ENCODE measurements at places on chromosomes 2 and 18. TPM values are rescaled to one million over a fixed set of nuclear protein-coding genes. Genes with fewer than 3 reads are reported as not detected.

DNA sequence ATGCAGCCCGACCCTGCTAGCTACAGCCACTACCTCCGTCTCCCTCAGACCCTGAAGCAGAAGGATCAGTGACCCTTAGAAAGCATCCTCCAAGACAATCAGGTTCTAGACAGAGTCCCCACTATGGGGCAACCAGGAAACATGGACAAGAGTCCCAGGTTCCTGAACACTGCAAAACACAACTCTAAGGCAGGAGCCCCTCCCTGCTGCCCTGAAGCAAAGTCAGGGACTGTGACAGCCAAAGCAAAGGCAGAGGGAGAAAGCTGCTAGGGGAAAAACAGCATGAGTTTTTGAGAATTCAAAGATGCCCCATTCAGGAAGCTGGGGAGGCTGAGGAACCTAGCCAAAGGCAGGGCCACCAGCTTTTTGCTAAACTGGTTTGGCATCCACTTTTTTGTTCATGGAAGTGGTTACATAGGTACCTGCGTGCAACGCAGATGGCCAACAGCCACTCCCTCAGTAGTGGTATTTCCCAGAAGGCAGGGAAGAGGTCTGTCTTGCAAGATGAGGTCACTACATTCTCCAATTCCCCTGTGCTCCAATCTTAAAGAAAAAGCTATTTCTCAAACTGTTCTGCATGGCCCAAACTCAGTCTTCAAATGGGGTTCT lies 33.2 kb downstream of the MYO5B start:
- DNase-seq = no peak

DNA sequence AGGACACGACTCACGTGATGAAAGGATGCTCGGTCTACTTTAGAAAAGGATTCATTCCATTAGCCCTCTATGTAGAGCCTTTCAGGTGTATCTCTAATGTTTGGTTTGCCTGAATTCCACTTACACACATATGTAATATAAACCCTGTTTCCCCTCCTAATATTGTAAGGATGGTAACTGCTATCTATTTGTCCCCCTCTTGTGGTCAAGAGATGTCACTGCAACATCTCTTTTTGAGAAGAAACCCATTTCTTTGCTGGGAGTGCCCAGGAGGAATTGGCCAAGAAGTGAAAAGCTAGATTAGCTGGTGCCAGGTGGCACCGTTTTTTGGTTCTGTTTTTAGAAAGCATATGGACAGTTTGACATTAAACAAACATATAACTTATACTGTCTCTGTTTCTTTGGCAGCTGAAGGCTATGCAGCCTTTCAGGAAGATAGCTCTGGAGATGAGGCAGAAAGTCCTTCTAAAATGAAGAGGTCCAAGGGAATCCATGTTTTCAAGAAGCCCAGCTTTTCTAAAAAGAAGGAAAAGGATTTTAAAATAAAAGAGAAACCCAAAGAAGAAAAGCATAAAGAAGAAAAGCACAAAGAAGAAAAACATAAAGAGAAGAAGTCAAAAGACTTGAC lies 41.2 kb downstream of the RALBP1 start:
- no peak for DNase-seq

- no peak for DNase-seq
These were observed 86.0 kb downstream of the COL3A1 start for GRCh38 chr2:189060096-189060642.

DNA sequence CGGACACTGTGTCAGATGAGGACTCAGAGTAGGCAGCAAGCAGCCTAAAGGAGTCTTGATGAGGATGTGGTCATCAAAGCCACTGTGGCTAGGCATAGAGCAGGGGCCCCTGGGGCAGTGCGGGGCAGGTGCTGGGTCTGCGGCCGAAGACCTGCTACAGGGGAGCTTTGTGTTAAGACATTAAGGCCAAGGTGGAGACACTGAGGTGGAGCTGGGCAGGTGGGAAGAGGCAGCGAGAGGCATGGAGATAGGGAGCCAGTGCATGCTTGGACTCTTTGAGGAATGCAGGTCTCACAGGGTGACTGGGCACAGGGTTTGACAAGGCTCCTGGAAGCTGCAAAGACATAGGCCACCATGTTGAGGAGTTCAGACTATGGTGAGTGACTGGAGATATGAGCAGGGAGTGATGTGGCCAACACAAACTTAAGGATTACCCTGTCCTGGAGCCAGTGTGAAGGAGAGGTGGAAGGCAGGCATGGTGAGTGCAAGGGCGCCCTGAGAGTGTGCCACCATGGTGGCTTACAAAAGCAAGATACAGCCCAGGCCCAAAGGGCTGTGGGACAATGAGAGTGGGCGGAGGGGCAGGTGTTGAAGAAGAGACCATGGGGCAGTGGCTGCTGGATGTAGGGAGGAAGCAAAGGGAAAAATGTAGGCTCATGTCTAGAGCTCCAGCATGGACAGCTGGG lies 450.9 kb upstream of the HS6ST1 start:
- DNase-seq = no peak

DNA sequence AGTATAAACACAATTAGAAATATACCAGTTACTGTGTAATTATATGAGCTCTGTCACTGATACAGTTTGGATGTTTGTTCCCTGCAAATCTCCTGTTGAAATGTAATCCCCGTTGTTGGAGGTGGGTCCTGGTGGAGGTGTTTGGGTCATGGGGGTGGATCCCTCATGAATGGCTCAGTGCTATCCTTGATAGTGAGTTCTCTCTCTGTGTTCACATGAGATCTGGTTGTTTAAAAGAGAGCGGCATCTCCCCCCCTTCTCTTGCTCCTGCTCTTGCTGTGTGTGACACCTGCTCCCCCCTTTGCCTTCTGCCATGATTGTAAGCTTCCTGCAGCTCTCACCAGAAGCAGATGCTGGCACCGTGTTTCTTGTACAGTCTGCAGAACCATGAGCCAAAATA lies 24.1 kb downstream of the MTX2 start:
- no peak for DNase-seq

DNA sequence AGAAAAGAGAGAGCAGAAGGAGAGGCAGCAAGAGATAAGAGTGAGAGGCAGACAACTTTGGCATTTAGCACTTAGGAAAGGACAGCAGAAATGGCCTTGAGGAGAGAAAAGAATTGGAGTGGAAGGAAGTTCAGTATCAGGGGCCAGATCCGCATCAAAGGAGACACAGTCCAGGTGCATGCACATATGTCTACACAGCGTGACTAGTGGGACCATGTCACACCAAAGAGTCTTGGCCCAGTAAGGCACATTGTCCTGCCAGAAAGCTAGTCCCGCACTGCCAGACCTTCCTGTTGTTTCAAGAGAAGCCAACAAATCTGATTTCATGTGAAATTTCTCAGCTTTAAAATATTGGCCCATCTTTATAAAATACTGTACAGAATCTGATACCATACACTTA lies 8.5 kb upstream of the STK39 start:
- DNase-seq = no peak

- DNase-seq = no peak
These were observed 461.6 kb upstream of the CNTNAP5 start for GRCh38 chr2:123563515-123563914.

DNA sequence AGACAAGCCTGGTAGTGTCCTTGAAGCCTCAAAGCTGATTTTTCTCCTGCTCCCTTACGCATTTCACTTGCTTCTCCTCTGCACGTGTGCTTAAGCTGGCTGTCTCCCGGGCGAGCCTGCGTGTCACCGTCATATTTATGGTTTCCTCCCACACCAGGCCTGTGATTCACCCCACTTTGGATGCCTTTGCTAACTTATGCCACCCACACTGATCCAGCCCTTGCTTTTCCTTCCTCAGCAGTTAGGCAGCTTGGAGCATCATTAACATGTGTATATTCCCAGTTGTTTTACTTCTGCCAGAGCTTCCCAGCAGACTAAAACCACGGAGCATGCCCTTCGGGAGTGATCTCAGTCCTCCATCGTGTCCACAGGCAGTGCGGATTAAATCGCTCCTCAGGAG lies 2.2 kb downstream of the ST3GAL5 start:
- DNase-seq = peak; percentile 28

GRCh38 chr18:70432804-70433400 lies 144.1 kb downstream of the SOCS6 start:
- no peak for DNase-seq

DNA sequence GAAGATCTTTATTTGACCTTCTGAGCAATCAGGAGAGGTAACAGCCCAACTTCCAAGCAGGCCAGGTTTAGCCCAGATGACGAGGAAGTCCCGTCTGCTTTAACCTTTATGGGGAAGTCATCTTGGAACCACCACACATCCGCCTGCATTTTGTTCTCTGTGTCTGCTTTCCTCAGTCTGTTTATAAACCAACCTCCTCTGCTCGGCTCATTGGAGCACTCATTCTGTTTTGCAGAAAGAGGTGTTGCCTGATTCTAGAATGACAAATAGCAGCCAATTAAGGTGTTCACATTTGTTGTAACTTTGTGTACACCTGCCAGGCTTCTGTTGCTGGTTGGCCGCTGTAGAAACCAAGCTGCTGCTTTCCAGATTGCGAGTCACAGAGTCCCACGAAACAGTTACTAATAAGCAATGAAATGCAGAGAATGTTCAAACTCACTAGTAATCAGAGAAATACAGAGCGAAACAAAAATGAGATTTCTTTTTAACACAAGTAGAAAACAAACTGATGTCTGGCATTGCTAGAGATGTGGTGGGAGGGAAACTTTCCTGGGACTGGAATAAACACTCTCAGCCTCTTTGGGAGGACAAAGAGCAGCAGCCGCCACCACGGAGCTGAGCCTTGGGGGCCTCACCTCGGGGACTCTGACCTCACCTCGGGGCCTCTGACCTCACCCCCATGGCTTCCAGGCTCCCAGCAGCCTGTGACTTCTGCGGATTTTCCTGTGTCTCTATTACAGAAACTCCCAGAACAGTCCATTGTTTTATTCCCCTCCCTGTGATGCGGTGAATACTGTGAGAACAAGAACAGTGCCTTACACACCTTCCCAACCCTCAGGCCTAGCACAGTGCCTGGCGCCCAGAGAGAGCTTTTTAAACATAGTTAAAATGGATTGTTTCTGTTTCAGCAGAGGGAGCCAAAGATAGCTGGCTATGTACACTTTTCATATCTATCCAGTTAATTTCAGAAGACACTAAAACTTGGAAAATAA lies 64.0 kb downstream of the MBP start:
- no peak for DNase-seq

DNA sequence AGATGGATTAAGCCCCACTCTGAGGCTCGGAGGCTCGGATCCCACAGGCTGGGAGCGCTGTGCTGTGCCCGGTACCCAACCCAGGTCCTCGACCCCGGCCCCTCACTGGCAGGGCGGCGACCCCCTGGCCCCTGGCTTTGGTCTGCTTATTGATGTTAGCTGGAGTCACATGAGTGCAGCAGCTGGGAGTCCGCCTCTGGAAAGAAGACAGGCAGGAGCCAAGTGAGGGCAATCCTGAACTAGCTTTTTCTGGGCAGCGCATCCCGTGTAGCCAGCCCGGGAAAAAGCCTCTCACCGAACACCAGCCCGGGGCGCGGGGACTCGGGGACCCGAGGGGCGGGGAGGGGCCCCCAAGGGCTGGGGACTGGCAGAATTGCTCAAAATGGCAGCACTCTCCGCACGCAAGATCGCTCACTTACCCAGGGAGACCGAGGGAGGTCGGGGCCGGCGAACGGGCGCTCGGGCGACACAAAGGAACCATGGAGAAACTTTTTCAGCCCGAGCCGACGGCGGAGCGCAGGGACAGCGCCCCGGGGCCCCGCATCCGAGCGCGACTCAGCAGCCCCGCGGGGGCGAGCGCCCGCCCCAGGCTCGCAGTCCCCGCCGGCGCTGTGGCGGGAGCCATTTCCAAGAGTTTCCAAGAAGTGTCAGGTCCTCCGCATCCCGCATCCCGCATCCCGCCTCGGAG lies 567 bp downstream of the TMEM200C start:
- DNase-seq = peak; percentile 53

DNA sequence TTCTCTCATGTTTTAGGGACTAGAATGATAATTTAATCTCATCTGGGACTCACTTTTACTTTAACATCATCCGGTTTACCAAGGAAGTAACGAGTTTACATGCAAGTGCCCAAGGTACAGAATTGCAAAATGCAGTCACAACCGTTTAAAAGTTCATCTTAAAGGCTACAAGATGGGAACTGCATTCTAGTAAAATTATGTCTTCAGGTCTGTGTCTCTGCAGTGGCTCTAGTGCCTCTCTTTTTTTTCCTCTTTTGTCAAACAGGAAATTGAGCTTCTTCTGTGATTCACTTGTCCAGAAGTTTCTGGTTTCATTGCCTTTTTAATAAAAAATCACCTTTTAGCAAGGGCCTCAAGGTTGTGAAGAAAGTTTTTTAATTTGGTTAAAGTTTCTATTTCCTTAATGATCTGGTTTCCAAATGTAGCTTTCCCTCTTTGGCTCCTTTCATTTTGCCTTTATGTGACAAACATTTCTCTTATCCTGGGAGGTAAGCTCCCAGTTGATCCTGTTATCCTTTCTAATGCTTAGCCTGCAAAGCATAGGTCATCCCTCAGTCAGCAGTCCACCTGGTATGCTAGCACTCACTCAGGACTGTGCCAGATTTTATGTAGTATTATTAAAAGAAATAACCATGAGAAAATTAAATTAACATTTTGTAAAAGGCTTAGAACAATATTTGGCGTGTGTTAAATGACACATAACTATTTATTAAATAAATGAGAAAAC lies 2.4 kb downstream of the GLS start:
- no peak for DNase-seq

DNA sequence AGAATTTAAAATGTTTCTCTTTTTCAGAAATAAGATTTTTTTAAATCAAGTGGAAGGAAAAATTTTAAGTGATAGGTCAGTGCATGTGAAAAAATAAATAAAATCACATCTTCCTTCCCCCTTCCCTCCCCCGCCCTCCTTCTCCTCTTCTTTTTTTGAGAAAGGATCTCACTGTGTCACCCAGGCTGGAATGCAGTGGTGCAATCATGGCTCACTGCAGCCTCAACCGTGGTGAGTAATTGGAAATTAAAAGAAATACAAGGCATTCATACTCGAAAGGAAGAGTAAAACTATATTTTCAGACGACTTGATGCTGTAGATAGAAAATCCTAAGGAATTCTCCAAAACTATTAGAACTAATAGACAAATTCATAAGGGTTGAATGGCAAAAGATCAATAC lies 16.9 kb upstream of the CRACDL start:
- no peak for DNase-seq

DNA sequence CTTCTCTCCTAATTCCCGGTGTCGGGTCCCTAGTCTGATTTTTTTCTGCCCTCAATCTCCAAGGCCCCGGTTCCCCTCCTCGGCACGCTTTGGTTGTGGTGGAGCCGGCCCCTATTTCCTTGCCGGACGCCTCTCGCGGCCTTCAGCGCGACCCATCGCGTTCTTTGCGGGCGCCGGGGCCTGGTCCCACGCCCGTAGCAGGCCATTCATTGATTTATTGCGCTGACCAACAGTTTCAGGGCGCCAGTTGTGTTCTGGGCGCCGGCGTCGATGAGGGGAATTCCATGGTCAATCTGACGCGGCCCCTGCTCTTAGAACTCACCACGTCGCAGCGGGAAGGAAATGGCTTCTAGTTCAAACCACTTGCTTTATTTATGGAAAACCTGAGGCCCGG lies 396 bp downstream of the CNOT9 start:
- DNase-seq = no peak

Gene HOXD3
- total RNA-seq = not detected

Gene CD8B
- total RNA-seq = not detected

Gene UGT1A7
- total RNA-seq = not detected

Gene RESP18
- total RNA-seq = 0.82 TPM

Gene UGT1A10
- total RNA-seq = not detected

Gene CEBPZOS
- total RNA-seq = 22.8 TPM

Data from frontal cortex (tissue), 4 donors.